ENCODE measurements at places on chromosomes 11 and 22.

GRCh38 chr11:57230316-57230715 lies 6.7 kb downstream of the APLNR start:
- no peak for DNase-seq

GRCh38 chr11:73249853-73250783 lies 22.0 kb upstream of the P2RY6 start:
- no peak for DNase-seq

DNA sequence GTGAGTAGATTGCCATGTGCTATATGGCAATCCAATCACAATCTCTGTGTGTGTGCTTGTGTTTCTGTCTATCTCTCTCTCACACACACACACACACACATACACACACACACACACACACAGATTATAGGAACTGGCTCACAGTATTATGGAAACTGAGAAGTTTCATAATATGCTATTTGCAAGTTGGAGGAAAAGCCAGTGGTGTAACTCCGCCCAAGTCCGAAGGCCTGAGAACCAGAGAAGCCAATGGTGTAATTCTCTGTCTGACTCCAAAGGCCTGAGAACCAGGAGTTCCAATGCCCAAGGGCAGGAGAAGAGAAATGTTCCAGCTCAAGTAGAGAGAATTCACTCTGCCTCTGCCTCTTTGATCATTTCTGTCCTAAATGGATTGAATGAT lies 37.2 kb downstream of the GLYATL2 start:
- no peak for DNase-seq

GRCh38 chr22:23754980-23755636 lies 883 bp upstream of the VPREB3 start:
- DNase-seq, result no peak

DNA sequence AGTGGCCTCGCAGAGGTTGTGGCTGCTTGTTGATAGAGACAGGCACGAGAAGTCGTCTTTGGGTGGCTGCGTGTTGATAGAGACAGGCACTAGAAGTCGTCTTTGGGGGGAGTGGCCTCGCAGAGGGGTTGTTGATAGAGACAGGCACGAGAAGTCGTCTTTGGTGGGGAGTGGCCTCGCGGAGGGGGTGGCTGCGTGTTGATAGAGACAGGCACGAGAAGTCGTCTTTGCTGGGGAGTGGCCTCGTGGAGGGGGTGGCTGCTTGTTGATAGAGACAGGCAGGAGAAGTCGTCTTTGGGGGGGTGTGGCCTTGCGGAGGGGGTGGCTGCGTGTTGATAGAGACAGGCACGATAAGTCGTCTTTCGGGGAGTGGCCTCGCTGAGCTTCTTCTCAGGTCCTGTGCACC lies 328.8 kb downstream of the TBC1D22A start:
- no peak for DNase-seq

GRCh38 chr11:113587308-113587739 lies 112.1 kb upstream of the DRD2 start:
- no peak for DNase-seq
